Mesendoderm (in vitro differentiated cells): ENCODE measurements at places on chromosomes 12 and 14.

DNA sequence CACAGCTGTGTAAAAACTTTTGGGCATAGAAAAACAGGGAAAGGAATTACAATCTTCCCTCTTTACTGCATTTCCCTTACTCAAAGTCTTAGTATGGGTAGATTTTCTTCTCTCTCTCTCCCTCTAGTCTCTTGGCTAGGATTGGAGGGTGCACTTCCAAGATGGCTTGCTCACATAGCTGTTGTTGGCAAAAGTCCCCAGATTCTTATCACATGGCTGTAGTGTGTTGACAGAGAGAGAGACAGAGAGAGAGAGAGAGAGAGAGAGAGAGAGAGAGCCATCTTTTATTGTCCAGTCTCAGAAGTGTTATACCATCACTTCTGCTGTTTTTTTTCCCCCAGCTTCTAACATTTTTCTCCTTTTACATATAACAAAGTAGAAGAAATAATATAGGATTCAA, 6.3 kb upstream of the OR4E2 start:
- H3K27me3 ChIP-seq, result no peaks in the 10 kb centered on the region
- no peak overlapping the region for H3K4me3 ChIP-seq
- DNase-seq, result no peak

- DNase-seq, result no peak
- H3K27me3 ChIP-seq, result no peaks in the 10 kb centered on the region
- H3K4me1 ChIP-seq, result no peaks in the 10 kb centered on the region
- H3K4me3 ChIP-seq, result no peak overlapping the region
- no peak overlapping the region for H3K27ac ChIP-seq
Measured at GRCh38 chr12:88132392-88132791, 9.5 kb downstream of the CEP290 start.

DNA sequence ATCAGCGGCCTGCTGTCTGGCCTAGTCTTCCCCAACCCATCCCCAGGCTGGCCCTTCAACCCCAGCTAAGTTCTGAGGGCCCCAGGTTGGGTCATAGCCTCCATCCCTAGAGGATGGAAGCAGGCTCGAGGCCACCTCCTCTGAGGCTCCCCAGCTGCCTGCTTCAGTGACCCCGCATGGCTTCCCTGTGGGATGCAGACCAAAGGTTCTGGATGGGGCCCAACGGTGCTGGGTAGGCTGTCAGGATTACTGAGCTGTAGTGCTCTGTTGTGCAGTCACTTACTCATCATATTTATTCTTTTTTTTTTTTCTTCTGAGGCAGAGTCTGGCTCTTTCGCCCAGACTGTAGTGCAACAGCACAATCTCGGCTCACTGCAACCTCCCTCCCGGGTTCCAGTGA, 92.0 kb downstream of the IRF2BPL start:
- no peak overlapping the region for H3K4me3 ChIP-seq
- no peaks in the 10 kb centered on the region for H3K27me3 ChIP-seq
- DNase-seq, result no peak
- H3K27ac ChIP-seq, result no peak overlapping the region

DNA sequence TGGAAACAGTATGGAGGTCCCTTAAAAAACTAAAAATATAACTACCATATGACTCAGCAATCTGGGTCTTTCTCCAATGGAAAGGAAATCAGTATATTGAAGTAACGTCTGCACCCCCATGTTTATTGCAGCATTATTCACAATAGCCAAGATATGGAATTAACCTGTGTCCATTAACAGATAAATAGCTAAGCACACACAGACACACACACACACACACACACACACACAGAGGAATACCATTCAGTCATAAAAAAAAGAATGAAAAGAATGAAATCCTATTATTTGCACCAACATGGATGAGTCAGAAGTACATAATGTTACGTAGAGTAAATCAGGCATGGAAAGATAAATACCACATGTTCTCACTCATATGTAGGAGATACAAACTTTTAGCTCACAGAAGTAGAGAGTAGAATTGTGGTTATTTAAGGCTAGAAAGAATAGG, 4.7 kb downstream of the KLRK1 start:
- H3K27me3 ChIP-seq, result no peaks in the 10 kb centered on the region
- no peak for DNase-seq
- H3K4me3 ChIP-seq, result no peak overlapping the region
- H3K4me1 ChIP-seq, result no peaks in the 10 kb centered on the region
- H3K36me3 ChIP-seq, result no peaks in the 10 kb centered on the region

DNA sequence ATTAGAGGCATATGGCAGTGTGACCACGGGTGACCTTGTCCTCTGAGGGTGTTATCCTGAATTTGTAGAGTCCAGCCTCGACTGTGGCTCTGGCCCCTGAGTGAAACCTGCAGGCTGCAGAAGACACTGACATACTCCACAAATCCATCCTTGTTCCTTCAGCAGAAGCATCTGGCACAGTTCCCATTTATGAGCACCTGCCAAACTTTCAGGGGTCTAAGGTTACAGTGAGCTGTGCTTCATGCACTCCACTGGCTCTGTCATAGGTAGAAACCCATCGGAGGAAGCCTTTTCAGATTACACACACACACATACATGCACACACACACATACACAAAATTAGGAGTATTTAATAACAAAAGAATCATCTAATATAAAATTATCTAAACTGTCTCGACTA, 13.6 kb upstream of the NUAK1 start:
- H3K4me1 ChIP-seq, result no peaks in the 10 kb centered on the region
- no peak overlapping the region for H3K4me3 ChIP-seq
- no peaks in the 10 kb centered on the region for H3K27me3 ChIP-seq
- H3K36me3 ChIP-seq, result no peaks in the 10 kb centered on the region

- no peak overlapping the region for H3K4me3 ChIP-seq
- peaks cover 4% of the 10 kb centered on the region for H3K36me3 ChIP-seq
- H3K27me3 ChIP-seq, result no peaks in the 10 kb centered on the region
- H3K27ac ChIP-seq, result no peak overlapping the region
- no peak for DNase-seq
Measured at GRCh38 chr12:95114766-95115405, 41.5 kb upstream of the NR2C1 start.
